ENCODE measurements at places on chromosomes 11 and 22.

DNA sequence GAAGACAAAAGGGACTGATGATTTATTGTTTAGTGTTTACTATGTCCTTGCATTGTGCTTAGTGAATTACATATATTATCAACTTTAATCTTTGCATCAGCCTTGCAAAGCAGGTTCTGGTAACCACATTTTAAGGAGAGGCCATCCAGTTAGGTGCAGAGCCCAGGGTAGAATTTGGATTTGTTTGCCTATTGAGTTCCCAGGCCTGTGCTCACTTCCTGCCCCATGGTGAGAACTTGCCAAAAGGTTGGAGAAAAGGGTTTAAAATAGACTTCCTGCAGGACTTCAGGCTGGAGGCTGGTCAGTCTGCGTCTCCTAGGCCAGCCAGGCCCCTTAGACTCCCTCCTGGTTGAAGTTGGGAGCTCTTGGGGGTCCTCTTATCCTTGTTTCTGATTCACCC lies 72.1 kb downstream of the ATXN10 start:
- no peak for DNase-seq

DNA sequence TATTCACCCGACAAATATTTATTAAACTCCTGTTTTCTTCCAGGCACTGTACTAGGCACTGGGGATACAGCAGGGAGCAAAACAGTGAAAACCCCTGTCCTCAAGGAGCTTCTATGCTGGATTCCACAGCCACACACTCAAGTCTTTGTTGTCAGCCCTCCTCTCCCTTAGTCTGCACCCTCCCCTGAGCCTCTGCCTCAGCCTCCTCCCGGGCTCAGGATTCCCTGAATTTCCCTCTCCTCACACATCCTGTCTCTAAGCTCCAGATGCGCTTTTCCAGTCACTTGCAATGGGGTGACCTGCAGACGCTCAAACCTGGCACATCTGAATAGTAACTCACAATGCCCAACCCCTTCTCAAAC lies 13.5 kb upstream of the TUB start:
- no peak for DNase-seq

- DNase-seq = peak; percentile 9
Observed at GRCh38 chr11:101523193-101523592, 60.6 kb downstream of the TRPC6 start.

GRCh38 chr11:1936781-1937615 lies 10.1 kb upstream of the MRPL23 start:
- no peak for DNase-seq

DNA sequence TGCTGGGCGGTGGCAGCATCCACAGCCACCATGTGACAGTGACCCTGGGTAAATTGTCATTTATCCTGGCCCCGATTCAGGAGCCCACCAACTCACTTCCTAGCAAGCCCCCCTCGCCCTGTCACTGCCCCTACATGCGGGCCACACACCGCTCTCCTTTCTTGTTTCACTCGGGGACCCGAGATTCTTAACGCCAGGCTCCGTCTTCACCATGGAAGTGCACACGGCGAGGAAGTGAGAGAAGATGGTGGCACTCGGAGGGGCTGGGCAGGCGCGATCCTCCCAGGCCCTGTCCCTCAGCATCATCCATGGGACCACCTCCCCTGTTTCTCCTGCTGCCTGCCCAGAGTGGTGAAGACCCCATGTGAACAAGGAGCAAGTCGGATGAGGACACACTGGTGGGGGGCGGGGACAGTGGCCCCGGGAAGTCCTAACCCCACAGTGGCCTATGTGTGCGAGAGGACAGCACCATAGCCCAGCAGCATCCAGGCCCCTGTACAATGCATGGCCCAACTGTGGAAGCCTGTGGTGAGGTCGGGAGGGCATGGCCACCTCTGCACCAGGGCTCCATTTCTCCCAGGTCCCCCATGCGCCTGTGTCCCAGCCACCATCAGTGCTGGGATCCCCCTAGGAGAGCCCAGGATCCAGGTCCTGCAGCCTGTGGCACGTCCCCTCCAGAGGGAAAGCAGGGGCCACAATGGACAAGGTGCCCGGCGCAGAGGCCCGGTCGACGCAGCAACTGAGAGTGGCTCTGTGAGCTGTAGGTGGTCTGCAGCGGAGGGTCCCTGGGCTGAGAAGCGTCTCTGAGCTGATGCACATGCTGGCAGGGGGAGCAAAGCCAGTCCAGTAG lies 262.8 kb downstream of the BRD1 start:
- no peak for DNase-seq

DNA sequence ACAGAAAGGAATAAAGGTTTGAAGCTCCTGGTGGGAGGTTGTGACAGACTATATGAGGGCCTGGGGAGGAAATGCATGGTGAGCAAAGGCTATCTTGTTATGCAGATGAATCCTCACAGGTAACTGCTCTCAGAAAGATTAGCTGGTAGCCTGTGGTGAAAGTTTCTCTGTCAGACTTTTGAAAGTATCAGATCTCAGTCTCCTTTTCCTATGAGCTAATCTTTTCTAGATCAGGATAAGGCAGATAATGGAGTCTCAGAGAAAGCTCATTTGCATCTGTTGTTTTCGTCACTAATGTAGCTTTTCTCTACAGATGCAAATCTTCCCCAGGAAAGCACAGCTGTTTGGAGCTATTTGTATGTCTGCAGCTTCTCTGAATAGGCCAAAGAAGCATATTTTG lies 21.0 kb upstream of the OR6X1 start:
- no peak for DNase-seq

DNA sequence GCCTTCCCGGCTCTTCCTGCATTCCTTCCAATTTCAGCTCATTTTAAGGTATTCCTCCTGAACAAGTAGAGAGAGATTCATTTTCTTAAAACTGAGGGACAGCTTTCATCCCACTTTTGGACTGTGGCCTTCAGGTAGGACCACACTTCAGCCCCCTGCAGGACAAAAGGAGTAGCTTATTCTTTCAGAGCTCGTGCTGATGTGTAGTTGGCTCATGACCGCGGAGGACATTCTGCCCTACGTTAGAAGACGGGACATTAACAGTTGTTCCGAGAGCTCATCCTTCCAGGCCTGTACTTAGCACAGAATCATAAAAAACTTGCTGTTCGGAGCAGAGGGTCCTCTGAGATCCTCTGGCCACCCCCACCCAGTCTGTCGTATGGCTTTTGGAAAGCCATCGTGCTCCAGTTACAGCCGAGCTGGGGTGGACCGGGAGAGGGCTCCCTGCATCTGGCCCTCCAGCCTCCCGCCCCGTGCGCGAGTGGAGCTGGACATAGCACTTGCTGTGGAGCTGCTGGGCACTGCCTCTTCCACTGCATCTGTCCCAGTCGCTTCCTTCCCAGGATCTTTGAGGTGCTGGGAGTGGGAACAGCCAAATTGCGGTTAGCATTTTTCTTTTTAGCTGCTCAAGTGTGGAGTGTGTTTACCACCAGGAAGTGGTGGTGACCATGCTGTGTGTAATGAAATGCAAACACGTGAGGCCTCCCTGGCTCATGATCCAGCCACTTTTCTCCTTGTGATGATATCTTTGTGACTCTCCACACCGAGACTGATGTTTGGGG lies 250.3 kb downstream of the TBC1D22A start:
- no peak for DNase-seq

GRCh38 chr11:74427384-74427886 lies 29.2 kb upstream of the PGM2L1 start:
- DNase-seq = no peak

GRCh38 chr11:129265125-129265788 lies 73.1 kb upstream of the ARHGAP32 start:
- DNase-seq = no peak

GRCh38 chr11:116918925-116919655 lies 81.7 kb upstream of the APOA1 start:
- no peak for DNase-seq

DNA sequence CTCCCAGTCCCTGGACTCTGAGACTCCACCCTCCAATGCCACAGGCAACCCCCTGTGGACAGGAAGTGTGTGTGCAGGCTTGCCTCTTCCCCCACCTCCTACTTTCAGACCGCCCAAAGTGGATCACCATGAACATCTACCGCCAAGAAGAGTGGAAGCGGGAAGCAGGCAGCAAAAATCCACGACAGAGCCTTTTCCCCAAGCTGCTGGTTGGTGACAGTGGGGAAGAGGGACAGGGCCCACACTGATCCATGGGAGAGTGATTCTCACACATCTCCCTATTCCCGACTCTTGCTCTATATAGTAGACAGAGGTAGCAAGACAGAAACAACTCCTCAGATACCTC lies 53.4 kb upstream of the SPATA19 start:
- DNase-seq = no peak

DNA sequence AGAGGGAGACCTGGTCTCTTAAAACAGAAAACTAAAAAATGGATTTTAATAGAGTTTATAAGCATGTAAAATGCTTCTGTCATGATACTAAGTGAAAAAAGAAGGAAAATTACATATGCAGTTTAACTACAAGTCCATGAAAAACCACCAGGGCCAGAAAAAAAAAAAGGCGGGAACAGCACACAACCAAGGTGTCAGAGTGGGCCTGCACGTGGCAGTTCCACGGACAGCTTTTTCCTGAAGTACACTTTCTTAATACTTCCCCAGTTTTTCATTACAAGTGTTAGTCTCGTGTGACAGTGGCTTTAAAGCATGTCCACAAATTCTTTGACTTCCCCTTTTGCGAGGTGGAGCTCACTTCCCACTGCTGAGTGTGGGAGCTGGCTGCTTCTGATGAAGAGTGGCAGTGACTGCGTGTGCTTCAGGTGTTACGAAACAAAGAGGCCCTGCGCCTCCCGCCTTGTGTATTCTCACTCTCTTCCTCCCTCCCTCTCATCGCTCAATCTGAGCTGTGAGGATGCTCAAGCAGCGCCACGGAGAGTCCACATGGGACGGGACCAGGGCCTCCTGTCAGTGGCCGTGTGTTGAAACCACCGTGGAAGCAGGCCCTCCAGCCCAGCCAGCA lies 16.4 kb downstream of the PPM1F start:
- DNase-seq = peak; percentile 69

GRCh38 chr22:37431366-37431765 lies 4.1 kb upstream of the ELFN2 start:
- DNase-seq = no peak

- no peak for DNase-seq
Observed at GRCh38 chr11:115226556-115226955, 277.7 kb downstream of the CADM1 start.

DNA sequence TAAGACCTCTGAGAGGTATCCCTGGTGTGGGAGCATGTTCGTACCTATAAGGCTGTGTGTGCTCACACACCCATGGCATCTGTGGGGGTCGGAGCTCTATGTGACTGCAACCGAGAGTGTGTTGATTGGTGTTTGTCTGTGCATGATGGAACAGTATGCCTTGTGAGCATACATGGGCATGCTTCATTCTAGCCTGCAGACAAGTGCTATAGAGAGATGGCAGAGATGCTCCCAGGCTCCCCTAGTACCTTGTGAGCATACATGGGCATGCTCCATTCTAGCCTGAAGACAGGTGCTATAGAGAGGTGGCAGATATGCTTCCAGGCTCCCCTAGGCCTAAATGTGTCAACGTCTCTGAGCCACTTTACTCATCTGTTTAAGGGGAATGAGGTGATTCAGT lies 447.5 kb downstream of the INSC start:
- DNase-seq = no peak

DNA sequence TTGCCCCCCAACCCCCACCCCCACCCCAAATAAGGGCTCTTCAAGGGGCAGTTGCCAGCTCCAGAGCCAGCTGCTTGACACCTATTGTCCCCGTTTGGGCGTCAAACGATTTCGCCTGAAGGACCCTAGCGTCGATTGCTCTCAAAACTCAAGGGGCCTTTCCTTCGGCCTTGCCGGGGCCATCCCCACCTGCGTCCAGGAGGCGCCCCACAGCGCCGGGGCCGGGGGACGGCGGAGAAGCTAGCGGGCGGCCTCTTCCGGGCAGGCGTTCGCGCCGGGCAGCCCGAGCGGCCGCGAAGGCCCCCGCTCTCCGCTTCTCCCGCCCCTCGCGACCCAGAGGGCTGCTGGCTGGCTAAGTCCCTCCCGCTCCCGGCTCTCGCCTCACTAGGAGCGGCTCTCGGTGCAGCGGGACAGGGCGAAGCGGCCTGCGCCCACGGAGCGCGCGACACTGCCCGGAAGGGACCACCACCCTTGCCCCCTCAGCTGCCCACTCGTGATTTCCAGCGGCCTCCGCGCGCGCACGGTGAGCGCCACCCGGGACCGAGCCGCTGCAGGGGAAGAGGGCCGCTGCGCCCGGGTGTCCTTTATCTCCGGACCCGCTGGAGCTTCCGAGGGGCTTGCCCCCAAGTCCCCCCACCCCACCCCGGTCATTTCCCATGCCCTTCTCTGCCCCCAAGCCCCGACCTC lies at the start of gene CAPRIN1:
CAPRIN1 (plus strand) TSS at position 383 of the 687 bp plus-strand sequence. CDS start 690 bp downstream, outside the sequence.
- DNase-seq = peak; percentile 94

- no peak for DNase-seq
Observed at GRCh38 chr22:29787371-29787980, 20.3 kb downstream of the UQCR10 start.

GRCh38 chr11:45847911-45848316 lies 639 bp downstream of the CRY2 start:
- DNase-seq = peak; percentile 70

DNA sequence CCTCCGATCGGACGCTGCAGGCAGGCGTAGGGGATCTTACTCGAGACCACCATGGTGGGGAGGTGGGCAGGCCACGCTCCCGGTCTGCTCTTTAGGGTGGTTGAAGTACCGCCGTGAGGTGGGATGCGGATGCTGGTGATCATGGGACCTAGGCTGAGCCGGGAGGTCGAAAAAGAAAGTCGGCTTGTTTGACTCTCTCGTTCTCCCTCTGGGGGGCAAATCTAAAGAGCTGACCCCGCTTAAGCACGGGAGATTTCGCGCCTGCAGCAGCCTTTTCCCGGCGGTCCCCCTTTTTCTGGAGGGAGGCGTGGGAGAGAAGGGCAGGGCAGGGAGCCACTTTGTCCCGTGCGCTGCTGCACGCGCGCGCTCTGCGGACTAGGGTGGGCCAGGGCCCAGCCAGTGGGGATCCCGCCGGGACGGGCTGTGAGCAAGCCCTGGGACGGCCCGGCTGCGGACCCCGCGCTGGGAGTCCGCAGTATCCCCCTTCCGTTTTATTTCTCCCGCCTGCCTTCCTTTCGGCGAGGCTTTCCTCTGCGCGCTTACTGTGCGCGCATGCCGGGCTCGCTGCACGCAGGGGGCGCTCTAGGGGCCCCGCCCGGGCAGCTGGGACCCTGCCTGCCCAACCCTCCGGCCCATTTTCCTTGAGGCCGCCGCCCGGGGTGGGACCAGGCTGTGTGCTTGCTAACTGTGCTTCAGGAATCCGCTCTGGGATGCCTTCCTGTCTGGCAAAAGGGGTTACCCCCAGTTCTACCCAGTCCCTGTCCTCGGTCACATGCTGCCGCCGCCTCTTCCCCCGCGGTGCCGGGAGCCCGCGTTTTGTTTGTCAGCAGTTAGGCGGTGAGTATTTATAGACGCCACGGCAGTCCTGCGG lies 81.0 kb downstream of the PRR5L start:
- DNase-seq = peak; percentile 63

- DNase-seq = no peak
Observed at GRCh38 chr11:7582338-7582985, 68.7 kb downstream of the PPFIBP2 start.

DNA sequence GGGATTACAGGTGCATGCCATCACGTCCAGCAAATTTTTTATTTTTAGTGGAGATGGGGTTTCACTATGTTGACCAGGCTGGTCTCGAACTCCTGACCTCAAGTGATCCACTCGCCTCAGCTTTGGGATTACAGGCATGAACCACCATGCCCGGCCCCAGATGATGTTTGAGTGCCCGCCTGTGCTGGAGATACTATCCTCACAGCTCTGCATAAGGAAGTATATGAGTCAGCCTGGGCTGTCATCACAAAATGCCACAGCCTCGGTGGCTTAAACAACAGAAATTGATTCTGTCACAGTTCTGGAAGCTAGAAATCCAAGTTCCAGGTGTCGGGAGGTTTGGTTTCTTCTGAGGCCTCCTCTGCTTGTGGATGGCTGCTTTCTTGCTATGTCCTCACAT lies 119.3 kb downstream of the OSBP2 start:
- DNase-seq = no peak

All from B cell (primary cell).